Activated CD8-positive, alpha-beta T cell treated with anti-CD3 and anti-CD28 coated beads, Interleukin-2, amount 10 ng/mL, durations not matched to agents 7 days and 5 days (primary cell): ENCODE measurements at places on chromosomes 6 and 20. TPM values are rescaled to one million over a fixed set of nuclear protein-coding genes. Genes with fewer than 3 reads are reported as not detected.
A peak's percentile ranks its signal among the peaks of the same experiment; 100 is the strongest.

The TCF15 gene
- total RNA-seq: not detected

The FAM50B gene
- total RNA-seq: 7.6 TPM

DNA sequence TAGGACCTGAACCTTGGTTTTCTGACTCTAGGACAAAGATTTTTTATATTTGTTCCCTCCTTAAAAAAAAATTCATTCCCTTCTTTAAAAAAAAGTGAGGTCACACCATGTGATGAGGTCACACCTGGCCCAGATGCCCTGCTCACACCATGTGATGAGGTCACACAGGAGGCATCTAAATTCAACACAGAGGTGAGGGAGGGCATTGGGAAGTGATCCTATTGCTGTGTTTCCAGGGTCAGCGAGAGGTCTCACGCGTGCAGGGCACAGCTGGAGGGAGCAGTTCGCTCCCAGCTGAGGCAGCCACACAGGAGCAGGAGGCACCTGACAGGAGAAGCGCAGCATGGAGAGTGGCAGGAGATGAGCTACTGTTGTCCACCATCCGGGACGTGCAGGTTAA lies 92.5 kb downstream of the SLC22A23 start:
- DNase-seq: no peak
- H3K27me3 ChIP-seq: peaks cover 3% of the 10 kb centered on the region
- H3K27ac ChIP-seq: no peak overlapping the region
- H3K4me3 ChIP-seq: no peak overlapping the region
- no peaks in the 10 kb centered on the region for H3K4me1 ChIP-seq

GRCh38 chr20:53881362-53881761 lies 189.0 kb downstream of the BCAS1 start:
- H3K27me3 ChIP-seq: no peaks in the 10 kb centered on the region
- no peak overlapping the region for H3K4me3 ChIP-seq
- DNase-seq: no peak
- H3K27ac ChIP-seq: peak overlapping the region; percentile 48

- H3K4me1 ChIP-seq: no peaks in the 10 kb centered on the region
- no peak overlapping the region for H3K27ac ChIP-seq
- no peak for DNase-seq
- H3K36me3 ChIP-seq: no peaks in the 10 kb centered on the region
Observed at GRCh38 chr6:119602215-119603178, 252.9 kb upstream of the MAN1A1 start.

The ALDH8A1 gene
- 0.47 TPM for total RNA-seq

GRCh38 chr20:59650418-59650817 lies 46.1 kb downstream of the PHACTR3 start:
- no peak for DNase-seq
- H3K27ac ChIP-seq: no peak overlapping the region
- no peak overlapping the region for H3K4me3 ChIP-seq

The MUC21 gene
- not detected for total RNA-seq

GRCh38 chr6:147421903-147422302 lies 86.6 kb upstream of the SAMD5 start:
- no peaks in the 10 kb centered on the region for H3K36me3 ChIP-seq
- peaks cover 3% of the 10 kb centered on the region for H3K4me1 ChIP-seq
- H3K27me3 ChIP-seq: no peaks in the 10 kb centered on the region
- no peak for DNase-seq

- H3K36me3 ChIP-seq: no peaks in the 10 kb centered on the region
- no peak overlapping the region for H3K27ac ChIP-seq
- DNase-seq: no peak
- H3K4me3 ChIP-seq: no peak overlapping the region
Observed at GRCh38 chr6:105058846-105059245, 101.9 kb downstream of the LIN28B start.

The CALHM5 gene
- not detected for total RNA-seq

- peak; percentile 70 for DNase-seq
- no peaks in the 10 kb centered on the region for H3K36me3 ChIP-seq
- peaks cover 20% of the 10 kb centered on the region for H3K4me1 ChIP-seq
- H3K27ac ChIP-seq: no peak overlapping the region
- no peak overlapping the region for H3K4me3 ChIP-seq
- peaks cover 21% of the 10 kb centered on the region for H3K27me3 ChIP-seq
Observed at GRCh38 chr20:64101731-64102621, 5.4 kb downstream of the NPBWR2 start.
